ENCODE measurements at places on chromosomes 13 and 19. TPM values are rescaled to one million over a fixed set of nuclear protein-coding genes. Genes with fewer than 3 reads are reported as not detected.

DNA sequence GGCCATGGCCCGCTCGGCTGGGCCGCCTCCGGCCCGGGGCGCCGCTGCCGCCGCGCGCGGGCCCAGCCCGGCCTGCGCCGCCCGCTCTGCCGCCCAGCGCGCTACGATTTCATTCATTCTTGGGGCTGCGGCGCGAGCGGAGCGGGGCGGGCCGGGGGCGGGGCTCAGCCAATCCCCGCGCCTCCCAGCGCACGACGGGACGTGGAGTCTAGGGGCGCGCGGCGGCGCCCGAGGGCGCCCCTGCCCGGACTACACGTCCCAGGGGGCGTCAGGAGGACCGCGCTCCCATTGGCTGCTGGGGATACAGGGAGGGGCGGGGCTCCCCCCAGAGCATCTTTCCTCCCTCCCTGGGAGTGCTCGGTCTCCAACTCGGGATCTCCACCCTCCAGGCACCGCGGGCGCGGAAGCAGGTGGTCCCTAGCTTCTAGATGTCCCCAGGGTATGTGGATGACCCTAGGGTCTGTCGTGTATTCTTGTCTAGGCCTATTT is 5.6 kb upstream of the DPF1 start:
- DNase-seq = peak; percentile 54

DNA sequence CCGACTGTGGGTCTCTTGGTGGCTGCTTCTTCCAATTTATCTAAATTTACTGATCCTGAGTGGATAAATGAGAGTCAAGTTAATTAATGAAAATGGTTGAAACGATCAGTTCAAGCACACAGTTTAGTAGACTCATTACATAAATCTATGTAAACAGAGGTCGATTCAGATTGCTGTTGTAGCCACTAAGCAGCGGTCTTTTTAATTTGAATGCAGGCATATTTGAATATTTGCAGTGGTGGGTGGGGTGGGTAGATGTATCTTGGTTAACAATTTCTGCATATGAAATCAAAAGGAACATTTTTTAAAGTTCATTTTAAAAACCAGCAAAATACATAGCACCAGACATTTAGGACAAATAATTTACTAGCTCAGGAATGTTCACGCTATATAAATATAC is 325.9 kb downstream of the KLF12 start:
- no peak for DNase-seq

The CBLC gene
- total RNA-seq = 0.29 TPM

DNA sequence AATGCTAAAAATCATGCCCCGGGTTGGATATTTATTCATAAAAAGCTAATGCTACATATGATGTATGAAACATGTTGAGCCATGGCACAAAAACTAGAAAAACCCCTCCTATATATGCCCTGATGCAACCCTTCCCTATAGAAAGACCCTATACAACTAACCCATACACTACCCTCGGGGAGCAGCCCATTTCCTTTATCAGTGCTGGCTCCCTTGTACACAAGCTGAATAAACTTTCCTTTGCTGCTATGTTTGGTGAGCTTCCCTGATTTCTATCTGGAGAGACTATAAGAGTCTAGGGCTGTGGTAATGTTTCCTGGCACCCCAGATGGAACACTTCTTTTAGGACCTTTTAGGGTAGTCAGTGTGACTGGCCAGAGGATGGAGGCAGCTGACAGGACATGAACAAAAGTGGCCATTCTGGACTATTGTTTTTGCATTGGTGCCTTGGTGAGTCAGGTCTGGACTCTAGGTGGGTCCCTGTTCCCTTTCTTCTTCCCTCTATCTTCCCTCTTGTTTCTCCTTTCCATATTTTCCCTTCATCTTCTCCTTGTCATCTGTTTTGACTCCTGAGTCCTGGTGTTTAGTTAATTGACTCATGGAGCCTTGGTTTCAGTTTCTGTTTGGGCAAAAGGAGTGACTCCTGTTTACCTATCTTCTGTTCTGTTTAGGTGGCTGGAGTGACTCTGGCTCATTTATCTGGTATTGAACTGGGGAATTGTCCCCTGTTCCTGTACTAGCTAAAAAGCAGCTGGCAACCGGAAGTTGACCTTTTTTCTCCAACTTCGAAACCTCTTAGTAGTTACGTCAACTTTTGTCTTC is 1321.8 kb upstream of the PCDH9 start:
- DNase-seq = no peak

DNA sequence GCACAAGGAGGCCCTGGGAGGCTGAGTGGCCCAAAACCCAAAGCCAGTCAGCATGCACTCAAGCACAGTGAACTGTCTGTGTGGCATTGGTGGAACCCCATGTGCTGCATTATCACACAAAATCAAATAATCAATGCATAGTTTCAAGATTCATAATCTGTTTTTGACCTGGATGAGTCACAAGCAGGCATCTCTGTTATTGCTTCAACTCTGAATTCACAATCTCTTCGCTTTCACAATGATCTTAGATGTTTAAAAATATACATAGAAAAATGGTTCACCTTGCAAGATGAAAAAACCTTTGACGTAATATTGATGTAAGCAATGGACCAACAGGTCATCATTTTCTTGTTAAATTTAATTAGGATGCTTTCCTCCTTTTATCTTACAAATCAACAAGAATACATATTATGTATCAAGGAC is 455.4 kb downstream of the IRS2 start:
- DNase-seq = no peak

The ZNF345 gene
- total RNA-seq = 15.9 TPM

DNA sequence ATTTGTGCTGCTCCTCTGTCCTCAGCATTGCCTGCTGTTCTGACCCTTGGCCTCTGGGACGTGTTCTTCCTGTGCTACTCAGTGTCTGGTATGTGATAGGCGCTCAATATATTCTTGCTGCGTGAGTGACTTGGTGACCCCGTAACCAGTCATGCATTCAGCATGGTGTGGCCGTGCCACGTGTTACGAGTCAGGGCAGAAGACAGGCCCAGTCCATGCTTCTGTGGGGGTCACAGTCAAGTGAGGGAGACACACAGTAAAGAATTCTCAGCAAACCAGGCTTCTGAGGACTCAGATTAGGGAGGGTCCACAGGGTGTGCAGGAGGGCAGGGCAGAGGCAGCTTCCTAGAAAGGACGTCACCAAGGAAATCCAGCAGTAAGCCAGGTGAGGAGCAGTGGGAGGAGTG is 7.9 kb downstream of the PPP1R37 start:
- no peak for DNase-seq

Measured in uterus (tissue), 4 donors.